Stimulated activated CD4-positive, alpha-beta T cell treated with anti-CD3 and anti-CD28 coated beads, TNF-alpha, amount 100 ng/mL, for 1 hour (primary cell): ENCODE measurements at places on chromosomes 11 and 22.

DNA sequence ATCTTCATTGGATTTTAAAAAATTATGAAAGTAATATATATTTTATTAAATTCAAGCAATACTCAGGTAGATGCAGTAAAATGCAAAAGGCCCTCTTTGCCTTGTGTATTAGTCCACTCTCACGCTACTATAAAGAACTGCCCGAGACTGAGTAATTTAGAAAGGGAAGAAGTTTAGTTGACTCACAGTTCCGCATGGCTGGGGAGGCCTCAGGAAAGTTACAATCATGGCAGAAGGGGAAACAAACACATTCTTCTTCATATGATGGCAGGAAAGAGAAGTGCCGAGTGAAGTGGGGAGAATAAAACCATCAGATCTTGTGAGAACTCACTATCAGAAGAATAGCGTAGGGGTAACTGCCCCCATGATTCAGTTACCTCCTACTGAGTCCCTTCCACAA is 130.8 kb downstream of the HIPK3 start:
- DNase-seq: no peak

- DNase-seq: no peak
These were observed 296.8 kb downstream of the RAB38 start for GRCh38 chr11:87878373-87878825.

- DNase-seq: no peak
These were observed 65.9 kb downstream of the ADAMTS15 start for GRCh38 chr11:130514316-130514715.

DNA sequence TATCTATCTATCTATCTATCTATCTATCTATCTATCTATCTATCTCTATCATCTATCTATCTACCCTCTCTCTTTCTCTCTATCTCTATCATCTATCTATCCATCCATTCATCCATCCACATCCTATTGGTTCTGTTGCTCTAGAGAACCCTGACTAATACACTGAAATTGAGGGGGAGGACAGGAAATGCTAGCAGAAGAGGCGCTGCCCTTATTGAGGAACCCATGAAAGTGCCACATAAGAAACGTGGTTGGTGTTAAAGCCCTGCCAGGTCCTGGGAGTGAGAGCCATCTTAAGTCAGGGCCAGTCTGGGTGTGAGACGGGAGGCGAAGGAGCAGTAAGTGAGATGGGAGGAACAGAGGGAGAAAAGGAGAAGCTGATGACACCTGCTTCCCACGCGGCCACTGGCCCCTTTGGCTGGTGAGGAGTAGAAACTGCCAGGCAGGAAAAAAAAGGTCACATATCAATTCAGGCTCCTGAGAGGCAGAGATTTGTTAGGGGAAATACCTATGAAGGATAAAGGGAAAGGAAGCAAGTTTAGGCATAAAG is 87.9 kb upstream of the PLET1 start:
- DNase-seq: no peak

- no peak for DNase-seq
These were observed 16.0 kb downstream of the POLD3 start for GRCh38 chr11:74608431-74608830.

DNA sequence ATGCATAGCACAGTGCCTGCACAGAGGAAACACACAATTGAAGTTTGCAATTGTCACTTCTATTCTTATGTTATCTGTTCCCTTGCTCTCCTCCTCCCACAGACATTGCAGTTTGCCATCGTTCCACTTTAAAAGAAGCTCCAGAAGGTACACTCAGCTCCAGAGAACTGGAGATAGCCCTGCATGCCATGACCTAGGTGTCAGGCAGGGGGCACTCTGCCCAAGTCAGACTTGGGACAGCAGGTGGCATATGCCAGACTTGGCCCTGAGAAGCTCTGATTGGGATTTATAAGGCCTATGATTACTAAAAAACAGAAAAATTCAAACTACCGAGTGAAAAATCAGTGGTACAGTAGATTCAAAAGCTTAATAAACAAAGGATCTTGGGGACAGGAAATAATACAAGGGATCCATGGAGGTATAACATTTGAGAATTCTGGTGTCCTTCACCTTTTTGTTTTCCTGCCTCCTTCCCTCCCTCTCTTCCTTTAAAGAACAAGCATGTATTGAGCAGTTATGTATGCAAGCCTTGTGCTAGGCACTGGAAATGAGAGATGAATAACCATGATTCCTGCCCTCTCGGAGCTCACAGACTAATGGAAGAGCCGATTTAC is 40.0 kb downstream of the TENM4 start:
- DNase-seq: no peak

DNA sequence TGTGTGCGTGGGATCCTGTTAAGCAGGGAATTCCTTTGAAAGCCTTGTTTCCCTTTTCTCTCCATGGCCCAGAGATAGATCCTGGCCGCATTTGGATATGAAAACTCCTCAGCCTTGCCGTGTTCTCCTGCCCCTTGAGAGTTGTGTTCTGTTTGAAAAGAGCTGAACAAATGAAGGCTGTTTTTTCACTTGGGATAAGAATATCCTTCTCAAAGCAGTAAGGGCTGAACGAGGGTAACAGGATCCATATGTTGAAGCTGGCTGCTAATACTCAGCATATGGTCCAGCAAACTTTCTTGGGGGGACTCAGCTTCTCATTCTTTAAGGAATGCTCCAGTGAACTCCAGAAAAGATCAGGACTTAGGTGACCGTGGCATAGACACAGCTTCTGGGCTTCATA is 114.5 kb upstream of the TTC12 start:
- DNase-seq: no peak

GRCh38 chr22:23516304-23516703 is 63.8 kb downstream of the IGLL1 start:
- no peak for DNase-seq

DNA sequence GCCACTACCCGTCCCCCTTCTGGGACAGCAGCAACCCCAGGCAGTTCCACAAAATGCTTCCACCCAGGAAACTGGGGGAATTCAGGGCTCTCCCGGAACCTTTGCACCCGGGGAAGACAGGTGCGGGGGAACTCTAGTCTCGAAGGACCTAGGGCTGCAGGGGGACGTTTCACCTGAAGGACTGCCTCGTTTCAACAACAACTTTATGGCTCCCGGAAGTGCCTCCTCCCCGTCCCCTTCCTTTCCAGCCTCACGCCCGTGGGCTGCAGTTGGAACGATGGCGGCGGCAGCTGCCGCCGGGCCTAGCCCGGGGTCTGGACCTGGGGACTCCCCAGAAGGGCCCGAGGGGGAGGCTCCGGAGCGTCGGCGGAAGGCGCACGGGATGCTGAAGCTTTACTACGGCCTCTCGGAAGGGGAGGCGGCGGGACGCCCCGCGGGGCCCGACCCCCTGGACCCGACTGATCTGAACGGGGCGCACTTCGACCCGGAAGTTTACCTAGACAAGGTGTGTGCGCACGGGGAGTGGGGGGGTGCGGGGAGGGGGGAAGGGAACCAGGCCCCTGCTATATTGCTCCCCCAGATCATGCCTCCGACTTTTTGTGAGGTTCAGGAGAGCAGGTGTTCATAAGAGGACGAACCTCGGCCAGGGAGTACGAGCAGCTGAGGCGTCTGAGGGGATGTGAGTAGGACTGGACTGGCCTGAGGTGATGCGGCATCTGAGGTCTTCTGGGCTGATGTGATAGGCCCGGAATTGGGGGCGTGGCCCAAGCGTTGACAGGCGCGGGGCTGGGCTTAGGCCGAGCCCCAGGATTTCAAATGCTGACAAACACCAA is at the start of gene VPS51:
Gene VPS51, plus strand, starts transcription at position 241 of the 833 bp plus-strand sequence. Its CDS starts 37 bp downstream, at position 278.
- DNase-seq: peak; percentile 63

GRCh38 chr11:76634886-76635285 is 35.7 kb downstream of the LRRC32 start:
- no peak for DNase-seq

GRCh38 chr11:47992959-47993820 is 12.8 kb downstream of the PTPRJ start:
- DNase-seq: no peak

- DNase-seq: no peak
These were observed 13.1 kb upstream of the ACCSL start for GRCh38 chr11:44034639-44035038.

- DNase-seq: no peak
These were observed 48.7 kb downstream of the CWC15 start for GRCh38 chr11:94924612-94925011.

DNA sequence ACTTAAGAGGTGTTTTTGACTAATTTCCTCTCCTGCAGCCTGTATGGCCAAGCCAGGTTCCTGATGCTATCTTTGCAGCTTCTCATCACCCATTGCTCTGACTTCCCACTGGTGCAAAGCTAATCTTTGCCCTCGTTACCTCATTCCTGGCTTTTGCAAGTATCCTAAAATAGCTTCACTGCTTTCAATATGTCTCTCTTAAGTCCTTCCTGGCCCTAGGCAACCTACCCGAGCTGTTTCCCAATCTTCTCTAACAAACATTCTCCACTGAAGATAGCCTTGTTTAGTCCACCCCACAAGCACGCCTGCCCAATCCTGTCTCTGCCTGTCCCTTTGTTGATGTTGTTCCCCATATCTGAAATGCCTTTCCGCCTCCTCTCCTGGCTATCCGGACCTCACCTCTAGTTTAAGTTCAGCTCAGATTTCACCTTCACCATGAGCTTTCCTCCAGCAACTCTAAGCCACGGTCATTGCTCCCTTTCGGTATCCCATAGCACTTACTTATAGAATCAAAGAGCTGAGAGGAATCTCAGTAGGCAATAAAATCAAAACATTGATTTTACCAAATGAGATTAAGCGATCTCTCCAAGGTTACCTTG is 30.1 kb upstream of the CECR2 start:
- no peak for DNase-seq

DNA sequence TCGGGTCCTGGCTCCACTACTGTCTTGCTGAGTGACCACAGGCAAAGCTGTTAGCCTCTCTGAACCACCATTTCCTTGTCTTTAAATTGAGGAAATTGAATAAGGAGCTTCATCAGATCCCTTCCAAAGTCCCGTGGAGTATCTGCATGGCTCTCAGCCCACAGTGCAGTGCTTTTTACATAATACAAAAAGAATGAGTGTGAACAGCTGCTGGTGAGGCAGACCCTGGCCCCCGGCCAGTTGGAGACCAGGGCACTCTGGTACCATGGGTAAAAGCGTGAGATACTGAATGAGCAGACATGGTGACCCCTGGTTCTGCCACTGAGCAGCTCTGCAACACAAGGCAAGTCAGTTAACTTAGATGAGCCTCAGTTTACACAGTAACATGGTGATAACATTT is 86.8 kb downstream of the GALNT18 start:
- no peak for DNase-seq

DNA sequence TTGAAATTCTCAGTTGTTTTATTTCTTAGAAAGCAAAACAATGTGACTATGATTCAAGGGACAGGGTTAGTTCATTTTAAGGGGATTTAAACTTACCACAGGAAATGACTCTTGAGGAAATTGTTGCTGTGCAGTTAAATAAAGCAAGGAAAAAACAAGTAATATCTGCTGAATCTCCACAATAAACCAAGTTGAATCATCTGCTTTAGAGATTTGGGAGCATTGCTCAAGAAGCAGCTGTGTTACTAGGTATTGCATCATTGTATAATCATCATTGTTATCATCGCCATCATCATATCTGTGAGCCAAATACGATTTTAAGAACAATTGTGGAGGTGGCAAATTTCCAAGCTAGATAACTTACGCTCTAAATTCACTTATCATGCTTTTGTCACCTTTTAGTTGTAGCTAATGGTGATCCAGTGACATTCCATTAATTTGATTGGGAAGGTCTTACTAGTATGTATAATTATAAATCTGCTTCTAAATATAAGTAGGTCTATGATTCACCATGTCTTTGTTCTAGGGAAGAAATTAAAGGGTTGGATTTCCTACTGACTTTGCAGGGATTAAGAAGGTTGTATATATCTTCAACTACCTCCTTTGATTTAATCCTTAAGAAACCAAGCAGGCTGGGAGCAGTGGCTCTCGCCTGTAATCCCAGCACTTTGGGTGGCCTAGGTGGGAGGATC is 19.9 kb downstream of the MMP10 start:
- no peak for DNase-seq

GRCh38 chr11:37352485-37352884 is 754.4 kb upstream of the RAG2 start:
- no peak for DNase-seq

GRCh38 chr11:127118811-127119210 is 118.2 kb upstream of the KIRREL3 start:
- DNase-seq: no peak

- DNase-seq: no peak
These were observed 3.9 kb upstream of the PIWIL4 start for GRCh38 chr11:94563176-94563847.

DNA sequence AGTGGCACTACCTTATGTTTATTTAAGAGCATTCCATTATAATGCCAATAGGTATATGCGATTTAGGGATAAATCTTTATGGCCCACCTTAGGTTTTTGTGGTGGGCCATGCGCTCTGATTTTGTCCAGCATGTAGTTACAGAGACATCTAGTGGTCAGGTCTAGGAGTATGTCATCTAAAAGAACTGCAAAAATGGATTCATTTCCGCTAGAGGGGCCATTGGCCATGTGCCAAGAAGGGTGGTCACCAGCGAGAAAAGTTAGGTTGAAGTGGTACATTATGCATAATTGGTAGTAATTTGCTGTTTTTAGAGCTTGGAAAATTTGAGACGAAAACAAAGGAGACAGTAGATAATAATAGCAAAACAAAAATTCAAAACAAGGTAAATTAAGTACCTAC is 27.7 kb downstream of the LRRC4C start:
- no peak for DNase-seq

DNA sequence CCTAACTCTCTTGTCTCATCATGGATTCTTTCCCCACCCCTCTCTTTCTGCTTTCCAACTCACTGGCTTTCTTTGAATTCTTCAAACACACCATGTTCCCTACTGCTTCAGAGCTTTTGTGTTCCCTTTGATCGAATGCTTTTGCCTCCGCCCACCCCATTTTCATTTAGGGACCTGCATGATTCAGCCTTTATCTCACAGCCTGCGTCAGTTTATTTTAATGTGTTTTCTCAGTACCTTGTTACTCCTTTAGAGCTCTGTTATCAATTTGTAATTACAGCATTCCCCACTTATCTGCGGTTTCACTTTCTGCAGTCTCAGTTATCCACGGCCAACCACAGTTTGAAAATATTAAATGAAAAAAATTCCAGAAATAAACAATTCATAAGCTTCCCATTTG is 451.3 kb downstream of the METTL15 start:
- no peak for DNase-seq

GRCh38 chr11:124920870-124921609 is 2.0 kb downstream of the HEPN1 start:
- peak; percentile 62 for DNase-seq

DNA sequence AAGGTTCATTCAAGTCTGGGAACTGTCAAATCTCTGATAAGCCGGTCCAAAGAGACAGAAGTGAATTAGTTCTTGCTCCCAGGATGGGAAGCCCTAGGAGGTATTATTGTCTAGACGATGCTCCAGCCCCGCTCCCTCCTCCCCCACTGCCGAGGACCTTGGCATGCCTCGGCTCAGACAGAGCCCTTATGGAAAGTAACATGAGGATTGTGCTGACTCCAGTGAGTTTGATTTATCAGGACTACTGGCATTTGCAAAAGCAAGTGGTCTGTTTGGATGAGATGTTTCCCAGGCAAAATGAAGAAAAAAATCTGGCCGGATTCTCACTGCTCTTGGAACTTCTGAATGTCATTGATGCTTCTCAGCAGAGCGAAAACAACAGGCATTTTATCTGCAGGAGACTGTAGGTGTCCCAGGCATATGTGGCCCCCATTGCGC is 341.0 kb downstream of the ETS1 start:
- DNase-seq: no peak
